ENCODE measurements at places on chromosomes 16 and 17. TPM values are rescaled to one million over a fixed set of nuclear protein-coding genes. Genes with fewer than 3 reads are reported as not detected.
A peak's percentile ranks its signal among the peaks of the same experiment; 100 is the strongest.

DNA sequence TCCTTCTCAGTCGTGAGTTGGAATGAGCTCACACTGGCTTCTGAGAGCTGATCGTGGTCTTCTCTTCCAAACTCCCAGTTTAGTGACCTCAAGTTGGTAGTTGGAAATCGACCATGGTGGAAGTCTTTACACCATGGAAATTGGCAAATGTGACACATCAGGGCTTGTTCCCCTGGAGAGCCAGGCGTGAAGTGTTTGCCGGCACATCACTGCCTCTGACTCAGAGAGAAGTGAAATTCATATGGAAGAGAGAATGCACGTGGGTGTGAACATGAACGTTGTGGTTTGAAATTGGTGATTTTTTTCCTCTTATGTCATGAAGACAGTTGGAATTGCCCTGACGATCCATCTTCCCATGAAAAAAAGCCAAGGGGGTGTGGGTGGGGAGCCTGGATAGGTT is 47.4 kb downstream of the AXIN2 start:
- no peak for DNase-seq

DNA sequence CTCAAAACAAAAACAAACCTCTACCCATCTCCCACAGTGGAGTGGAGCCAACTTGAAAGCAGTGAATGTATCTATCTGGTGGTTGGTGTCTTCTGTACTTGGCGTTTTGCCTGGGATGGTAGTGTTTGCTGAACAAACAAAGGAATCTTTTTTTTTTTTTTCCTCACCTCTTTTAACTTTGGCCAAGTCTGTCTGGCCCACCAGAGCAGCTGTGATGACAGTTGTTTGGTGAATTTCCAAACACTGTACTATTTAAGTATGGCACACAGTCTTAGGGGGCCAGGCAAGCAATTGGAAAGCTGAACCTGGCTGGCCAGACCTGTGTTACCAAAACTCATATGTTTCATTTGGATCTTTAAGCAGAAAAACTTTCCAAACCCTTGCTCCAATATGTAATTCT is 101.8 kb upstream of the CDH13 start:
- no peak for DNase-seq

DNA sequence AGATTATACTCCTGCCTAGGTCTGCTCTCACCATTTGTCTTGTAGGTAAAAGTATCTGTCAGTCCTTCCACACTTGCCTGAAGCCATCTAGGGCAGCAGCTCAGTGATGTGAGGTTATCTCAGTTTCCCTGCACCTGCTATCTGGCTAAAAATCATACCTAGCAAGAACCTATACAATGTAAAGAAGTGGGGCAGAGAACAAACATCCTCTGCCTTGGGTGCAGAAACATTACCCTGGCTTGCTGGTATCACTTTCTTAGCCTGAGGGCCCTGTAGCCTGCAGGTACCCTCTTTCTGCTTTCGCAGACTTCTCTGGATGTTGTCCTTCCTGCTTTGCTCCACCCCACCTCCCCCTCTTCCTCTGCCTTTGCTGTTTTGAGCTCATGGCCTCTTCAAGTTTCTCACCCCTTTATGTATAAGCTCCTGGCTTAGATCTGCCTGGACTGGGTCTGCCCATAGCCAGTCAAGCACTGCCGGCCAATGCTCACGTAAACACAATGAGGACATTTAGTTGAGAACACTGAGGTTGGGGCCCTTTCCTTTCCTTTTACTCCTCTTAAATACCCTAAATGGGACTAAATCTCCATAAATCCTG is 8.7 kb upstream of the SDK2 start:
- DNase-seq, result no peak

DNA sequence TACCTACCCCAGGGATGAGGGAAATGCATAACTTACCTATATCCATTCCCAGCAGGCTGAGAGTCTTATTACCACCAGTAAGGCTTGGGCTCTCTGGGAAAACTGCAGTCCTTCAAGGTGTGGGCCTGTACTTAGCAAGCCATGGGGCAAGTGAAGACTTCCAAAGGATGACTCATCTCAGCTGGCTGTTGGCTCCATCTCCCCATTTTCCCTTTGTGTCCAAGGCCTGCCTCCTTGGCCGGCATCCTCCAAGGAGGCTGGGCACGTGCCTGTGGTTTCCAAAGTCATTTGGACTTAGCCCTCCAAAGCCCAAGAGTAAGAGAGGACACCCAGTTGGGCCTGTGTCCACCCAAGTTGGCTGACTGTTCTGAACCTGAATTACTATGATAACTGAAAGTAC is 89.8 kb downstream of the TMEM100 start:
- DNase-seq, result no peak

DNA sequence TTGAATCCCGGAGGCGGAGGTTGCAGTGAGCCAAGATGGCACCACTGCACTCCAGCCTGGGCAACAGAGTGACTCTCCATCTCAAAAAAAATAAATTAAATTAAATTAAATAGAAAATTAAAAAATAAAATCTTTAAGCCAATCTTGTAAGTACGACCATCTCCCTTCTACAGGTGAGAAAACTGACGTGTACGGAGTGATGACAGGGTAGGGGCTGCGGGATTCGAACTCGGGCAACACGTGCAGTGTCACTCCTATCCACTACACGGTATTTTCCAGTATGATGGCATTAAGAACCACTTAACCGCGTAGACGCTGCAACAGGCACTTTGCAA is 762 bp downstream of the WDR59 start:
- DNase-seq, result no peak

DNA sequence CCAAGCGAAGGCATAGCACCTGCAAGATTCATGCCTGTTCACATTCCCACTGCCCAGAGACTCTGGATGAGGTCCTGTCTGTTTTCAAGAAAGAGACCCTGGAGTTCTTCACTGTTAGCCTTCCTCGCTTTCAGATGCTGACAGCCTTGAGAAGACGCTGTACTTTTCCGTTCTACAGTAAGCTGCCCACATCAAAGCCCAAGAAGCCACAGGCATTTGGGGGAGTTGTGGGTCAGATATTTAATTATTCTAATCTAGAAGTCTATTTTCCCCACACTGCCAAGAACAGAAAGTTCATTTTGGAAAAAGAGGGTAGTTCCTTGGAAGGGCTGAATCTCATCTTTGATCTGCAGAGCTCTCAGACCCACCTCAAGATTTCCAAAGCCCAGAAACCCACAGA is 127.9 kb downstream of the AXIN2 start:
- DNase-seq, result no peak

DNA sequence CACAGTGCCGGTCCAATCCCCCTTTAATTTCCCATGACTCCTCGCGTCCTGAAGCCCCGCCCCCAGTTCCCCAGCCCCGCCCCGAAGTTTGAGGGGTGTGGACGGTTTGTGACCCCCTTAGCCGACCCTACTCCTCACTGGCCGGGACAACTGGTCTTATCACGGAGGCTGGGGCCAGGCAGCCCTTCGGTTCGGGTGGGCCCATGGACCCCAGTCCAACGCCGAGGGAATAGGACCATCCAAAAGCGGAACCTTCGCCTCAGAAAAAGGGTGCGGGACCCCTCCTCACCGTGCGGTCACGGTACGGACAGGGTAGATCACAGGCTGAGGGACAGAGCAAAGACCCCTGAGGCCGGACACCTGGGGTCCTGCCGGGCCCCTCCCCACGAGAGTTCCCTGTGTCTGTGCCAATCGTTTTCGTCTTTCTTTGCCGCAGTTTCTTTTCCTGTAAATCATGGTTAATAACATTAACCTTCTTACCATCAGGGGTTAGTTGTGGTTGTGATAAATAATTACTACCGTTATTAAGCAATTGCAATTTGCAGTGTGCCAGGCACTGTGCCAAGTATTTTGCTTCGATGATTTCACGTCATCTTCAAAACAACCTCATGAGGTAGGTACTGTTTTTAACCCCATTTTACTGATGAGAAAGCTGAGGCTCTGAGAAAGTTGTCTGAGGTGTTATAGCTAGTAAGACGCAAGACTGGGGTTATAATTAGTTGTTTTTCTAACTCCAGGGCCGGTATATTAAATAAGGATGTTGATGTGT is 543 bp downstream of the TMUB2 start:
- no peak for DNase-seq

DNA sequence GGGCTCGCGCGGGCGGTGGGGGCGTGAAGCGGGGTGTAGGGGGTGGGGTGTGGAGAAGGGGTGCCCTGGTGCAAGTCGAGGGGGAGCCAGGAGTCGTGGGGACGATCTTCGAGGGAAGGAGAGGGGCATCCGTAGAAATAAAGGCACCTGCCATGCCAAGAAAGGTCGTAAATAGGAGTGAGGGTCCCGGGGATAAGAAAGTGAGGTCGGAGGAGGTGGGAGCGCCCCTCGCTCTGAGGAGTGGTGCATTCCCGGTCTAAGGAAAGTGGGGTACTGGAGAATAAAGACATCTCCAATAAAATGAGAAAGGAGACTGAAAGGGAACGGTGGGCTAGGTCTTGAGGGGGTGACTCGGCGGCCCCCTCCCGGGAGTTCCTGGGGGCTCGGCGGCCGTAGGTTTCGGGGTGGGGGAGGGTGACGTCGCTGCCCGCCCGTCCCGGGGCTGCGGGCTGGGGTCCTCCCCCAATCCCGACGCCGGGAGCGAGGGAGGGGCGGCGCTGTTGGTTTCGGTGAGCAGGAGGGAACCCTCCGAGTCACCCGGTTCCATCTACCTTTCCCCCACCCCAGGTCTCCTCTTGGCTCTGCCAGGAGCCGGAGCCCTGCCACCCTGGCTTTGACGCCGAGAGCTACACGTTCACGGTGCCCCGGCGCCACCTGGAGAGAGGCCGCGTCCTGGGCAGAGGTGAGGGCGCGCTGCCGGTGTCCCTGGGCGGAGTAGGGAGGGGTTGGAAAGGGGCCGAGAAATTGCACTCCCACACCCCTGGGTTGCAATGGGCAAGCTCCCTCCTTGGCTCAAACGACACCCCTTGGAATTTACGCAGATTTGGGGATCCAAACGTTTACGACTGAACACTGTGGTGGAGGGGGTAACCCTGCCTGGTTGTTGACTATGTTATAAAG is 888 bp downstream of the CDH1 start:
- DNase-seq, result no peak

DNA sequence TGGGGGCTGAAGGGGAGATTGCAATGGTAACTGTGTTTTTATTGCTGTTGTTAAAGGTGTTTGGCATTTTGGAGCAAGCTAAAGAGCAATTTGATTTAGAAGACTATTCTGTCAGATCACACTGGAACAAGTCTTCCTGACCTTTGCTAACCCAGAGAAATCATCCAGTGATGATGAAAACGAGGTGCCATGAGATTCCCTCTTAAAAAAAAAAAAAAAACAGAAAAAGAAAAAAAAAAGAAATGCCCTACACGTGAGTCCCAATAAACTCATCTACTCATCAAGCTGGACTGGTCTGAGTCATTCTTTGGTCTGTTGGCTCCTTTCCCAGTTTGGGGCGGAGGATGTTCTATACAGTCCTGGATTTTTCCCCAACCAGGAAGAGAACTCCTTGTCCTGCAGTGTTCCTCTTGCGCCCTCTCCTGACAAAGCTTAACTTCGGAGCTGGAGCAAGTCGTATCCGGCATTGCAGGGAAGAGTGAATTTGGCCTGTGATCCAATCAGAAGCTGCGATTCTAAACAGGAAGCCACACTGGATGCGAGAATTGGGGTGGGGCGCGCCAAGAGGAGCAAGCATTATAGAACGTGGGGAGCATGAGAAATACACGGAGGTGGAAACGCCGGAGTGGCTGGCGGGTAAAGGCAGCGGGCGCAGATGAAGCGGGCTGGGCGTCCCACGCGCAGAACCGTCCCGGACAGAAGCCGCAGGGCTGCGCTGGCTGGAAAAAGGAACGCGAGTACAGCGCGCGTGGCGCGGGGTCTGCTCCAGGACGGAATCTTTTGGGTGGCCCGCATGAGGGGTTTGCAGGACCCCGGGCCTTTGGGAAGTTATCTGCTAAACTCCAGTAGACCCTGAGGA is 22.4 kb upstream of the CRYM start:
- DNase-seq, result peak; percentile 51

- no peak for DNase-seq
Measured at GRCh38 chr17:31595076-31595475, 203.6 kb downstream of the RAB11FIP4 start.

DNA sequence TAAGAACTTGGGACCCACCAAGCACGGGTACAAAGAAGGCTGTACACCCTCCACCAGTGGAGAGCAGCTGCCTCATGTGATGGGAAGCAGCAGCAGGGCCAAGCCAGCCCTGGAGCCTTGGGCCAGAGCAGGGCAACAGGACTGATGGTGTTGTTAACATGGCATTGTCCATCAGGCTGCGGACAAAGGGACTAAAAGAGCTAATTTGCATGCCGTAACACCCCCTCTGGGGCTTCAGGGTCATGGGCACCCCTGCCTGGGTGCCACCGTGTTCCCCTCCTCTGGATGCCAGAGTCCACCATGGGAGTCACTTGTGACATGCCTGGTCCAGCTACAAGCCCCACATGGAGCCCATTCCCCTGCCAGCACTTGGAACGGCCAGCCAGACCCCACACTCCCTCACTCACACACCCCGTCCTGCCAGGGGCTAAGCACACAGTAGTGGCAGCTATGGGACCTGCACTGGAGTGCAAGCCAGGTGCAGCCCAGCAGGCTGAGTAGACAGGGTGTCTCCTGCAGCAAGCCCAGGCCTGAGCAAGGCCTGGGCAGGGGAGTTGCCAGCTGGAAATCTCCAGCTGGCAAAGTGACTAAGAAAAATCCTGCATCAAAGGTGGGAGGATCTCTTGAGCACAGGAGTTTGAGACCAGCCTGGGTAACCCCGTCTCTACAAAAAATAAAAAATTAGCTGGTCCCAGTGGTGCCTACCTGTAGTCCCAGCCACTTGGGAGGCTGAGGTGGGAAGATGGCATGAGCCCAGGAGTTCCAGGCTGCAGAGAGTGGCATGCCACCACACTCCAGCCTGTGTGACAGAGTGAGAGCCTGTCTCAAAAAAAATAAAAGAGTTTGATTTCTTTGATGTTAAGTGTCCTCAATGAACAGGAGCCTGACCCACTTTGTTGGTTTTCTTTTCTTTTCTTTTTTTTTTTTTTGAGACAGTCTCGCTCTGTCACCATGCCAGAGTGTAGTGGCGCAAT is 33.7 kb downstream of the NOL11 start:
- no peak for DNase-seq

DNA sequence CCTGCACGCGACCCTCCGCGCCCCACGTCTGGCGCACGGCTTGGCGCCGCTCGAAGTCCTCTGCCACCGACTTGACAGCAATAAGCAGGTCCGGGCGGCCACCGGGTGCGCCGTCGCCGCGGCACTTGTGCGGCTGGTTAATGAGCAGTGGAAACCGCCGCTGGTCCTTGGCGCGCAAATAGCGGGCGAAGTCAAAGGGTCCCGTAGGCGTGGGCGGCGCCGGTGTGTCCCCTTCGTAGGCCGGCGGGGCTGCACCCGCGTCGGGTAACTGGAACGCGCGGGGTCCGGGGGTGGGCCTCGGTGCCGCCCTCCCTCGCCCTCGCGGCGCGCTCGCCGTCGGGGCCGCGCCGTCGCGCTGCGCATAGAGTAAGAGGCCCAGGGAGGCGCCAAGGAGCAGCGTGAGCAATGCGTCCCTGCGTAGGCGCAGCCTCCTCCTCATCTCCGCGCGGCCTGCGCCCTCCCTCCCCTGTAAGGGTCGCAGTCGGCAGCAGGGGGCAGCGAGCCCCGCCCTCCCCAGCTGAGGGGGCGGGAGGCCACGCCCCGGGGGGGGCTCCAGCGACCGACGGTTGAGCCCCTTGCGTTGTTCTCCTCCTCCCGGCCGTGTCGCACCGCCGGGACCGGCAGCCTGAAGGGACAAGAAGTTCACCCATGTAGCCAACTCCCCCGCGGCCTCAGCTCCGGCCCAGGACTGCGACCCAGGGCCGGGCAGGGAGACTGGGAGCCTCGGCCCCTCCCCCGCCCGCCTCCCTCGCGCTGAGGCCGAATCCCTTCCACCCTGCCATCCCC is 558 bp downstream of the B3GNT9 start:
- no peak for DNase-seq

- no peak for DNase-seq
Measured at GRCh38 chr17:82667668-82668000, 19.4 kb upstream of the WDR45B start.

HOXB6 gene
- total RNA-seq, result not detected

MMD gene
- 3.8 TPM for total RNA-seq

INCA1 gene
- 0.31 TPM for total RNA-seq

CSH2 gene
- not detected for total RNA-seq

ABCA9 gene
- 0.34 TPM for total RNA-seq

KCNH4 gene
- 0.09 TPM for total RNA-seq

Data from esophagus squamous epithelium (tissue), 5 donors.